Bronchial smooth muscle cell (primary cell): ENCODE measurements at places on chromosomes 16 and 17. TPM values are rescaled to one million over a fixed set of nuclear protein-coding genes. Genes with fewer than 3 reads are reported as not detected.

Gene KRTAP9-2
- not detected in 2 replicates for total RNA-seq

Gene CUEDC1
- 7.7 and 10.2 TPM in 2 replicates for total RNA-seq

Gene NPIPA5
- 0.79 and 2.3 TPM in 2 replicates for total RNA-seq

Gene CCL3
- not detected in 2 replicates for total RNA-seq

Gene TMC8
- total RNA-seq = not detected in 2 replicates

Gene CYTH1
- total RNA-seq = 11.2 and 12.0 TPM in 2 replicates

Gene LGALS9C
- not detected in 2 replicates for total RNA-seq

Gene RHBDL3
- under 0.01 and 0.17 TPM in 2 replicates for total RNA-seq

Gene HSPB9
- not detected in 2 replicates for total RNA-seq

Gene SCIMP
- not detected in 2 replicates for total RNA-seq

Gene SPIRE2
- total RNA-seq = 1.5 and 1.6 TPM in 2 replicates

Gene GJC1
- total RNA-seq = 10.2 and 12.6 TPM in 2 replicates

Gene MGAT5B
- 0.32 and 0.77 TPM in 2 replicates for total RNA-seq

Gene TMED6
- total RNA-seq = not detected in 2 replicates

Gene HOXB8
- under 0.01 TPM in 1 of 2 replicates, not detected in the other for total RNA-seq

Gene WNT3
- total RNA-seq = 0.32 and 0.86 TPM in 2 replicates

Gene GLIS2
- 2.4 and 3.1 TPM in 2 replicates for total RNA-seq

Gene PLA2G10
- total RNA-seq = not detected in 2 replicates

Gene CPHXL2
- not detected in 2 replicates for total RNA-seq

Gene SPN
- under 0.01 TPM in 1 of 2 replicates, not detected in the other for total RNA-seq

Gene ABCC12
- total RNA-seq = not detected in 2 replicates

Gene KRT20
- not detected in 2 replicates for total RNA-seq

Gene PLEKHH3
- 10.1 and 12.9 TPM in 2 replicates for total RNA-seq

Gene CCL7
- total RNA-seq = not detected in 2 replicates

Gene HBA2
- total RNA-seq = not detected in 2 replicates

Gene ACSM2A
- total RNA-seq = not detected in 2 replicates

Gene CFAP52
- 0.63 and 1.0 TPM in 2 replicates for total RNA-seq

Gene SOST
- 0.09 TPM in 1 of 2 replicates, not detected in the other for total RNA-seq

Gene CETP
- total RNA-seq = not detected in 2 replicates

Gene TP53TG3C
- not detected in 2 replicates for total RNA-seq

Gene MPV17L
- total RNA-seq = 0.09 and 0.47 TPM in 2 replicates

Gene PRCD
- 8.0 and 11.2 TPM in 2 replicates for total RNA-seq

Gene NAGS
- 2.2 and 3.5 TPM in 2 replicates for total RNA-seq

Gene TBC1D3H
- not detected in 2 replicates for total RNA-seq

Gene KRT28
- total RNA-seq = not detected in 2 replicates

Gene HNF1B
- total RNA-seq = not detected in 2 replicates

Gene C16orf54
- not detected in 2 replicates for total RNA-seq

Gene KRTAP9-4
- not detected in 2 replicates for total RNA-seq

Gene UNC45B
- total RNA-seq = under 0.01 TPM in 1 of 2 replicates, not detected in the other

Gene CEP295NL
- total RNA-seq = 2.2 and 2.8 TPM in 2 replicates

Gene PDE6G
- not detected in 2 replicates for total RNA-seq

Gene TNFRSF13B
- total RNA-seq = 0.09 TPM in 1 of 2 replicates, not detected in the other

Gene CACNG3
- total RNA-seq = not detected in 2 replicates

Gene LLGL1
- 37.0 and 42.1 TPM in 2 replicates for total RNA-seq

Gene MSLN
- not detected in 2 replicates for total RNA-seq

Gene CD300LB
- not detected in 2 replicates for total RNA-seq

Gene TAT
- not detected in 2 replicates for total RNA-seq
